ENCODE measurements at places on chromosomes 12 and 14.

DNA sequence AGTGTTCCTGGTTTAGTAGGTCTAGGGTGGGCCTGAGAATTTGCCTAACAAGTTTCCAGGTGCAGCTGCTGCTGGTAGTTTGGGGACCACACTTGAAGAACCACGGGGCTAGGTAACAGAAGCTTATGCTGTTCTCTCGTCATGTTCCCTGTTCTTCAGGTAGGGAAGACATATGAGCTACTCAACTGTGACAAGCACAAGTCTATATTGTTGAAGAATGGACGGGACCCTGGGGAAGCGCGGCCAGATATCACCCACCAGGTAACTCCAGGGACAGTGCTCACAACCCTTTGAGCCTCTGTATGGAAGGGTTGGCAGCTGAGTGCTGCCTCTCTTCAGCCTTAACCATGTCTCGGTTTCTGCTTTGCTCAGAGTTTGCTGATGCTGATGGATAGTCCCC lies 3.5 kb downstream of the EMG1 start:
- DNase-seq, result no peak

DNA sequence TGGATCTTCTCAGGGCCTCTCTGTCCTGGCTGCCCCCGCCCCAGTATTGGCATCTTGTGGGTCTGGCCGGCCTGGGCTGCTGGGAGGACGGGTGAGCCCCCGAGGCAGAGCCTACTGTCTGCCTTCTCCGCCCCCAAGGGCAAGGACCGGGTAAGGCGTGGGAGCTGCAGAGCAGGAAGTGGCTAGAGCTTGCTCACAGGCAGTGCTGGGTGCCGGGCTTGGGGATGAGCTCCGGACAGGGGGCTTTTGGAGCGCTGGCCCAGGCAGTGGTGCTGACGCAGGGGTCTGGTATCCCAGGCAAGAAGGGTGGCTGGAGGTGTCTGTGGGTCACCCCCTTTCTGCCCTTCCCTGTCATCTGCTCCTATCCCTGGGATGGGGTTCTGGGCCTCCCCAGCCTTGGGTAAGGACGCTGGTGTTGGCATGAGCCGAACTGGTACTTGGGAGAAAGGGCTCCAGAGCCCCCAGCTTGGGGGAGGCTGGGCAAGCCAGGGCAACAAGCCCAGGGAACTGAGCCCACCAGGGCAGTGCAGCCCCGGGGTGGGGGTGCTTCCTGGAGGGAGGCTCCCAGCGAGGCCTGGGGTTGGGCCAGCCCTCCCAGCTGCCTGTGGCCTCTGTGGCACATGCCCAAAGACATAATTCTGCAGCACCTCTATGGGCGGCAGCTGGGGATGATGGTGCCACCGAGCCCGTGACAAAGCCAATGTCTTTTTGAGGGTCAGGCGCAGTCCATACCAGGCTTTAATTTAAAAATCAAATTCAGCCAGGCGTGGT lies 126.3 kb downstream of the KIF26A start:
- DNase-seq, result peak; percentile 7

- DNase-seq, result no peak
These were observed 961 bp downstream of the CMAS start for GRCh38 chr12:22046968-22047390.

DNA sequence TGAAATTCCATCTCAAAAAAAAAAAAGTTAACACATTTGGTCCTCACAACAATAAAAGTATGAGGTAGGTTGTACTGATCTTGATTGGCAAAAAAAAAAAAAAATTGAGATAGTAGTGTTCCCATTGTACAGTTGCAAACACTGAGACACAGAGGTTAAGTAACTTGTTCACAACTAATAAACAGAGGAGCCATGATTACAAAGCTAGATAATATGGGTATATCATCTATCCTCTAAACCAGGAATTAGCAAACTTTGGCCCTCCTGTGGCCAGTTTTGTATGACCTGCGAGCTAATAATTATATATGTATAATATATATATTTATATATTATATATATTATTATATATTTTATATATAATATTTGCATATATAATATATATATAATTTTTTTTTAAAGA lies 2.3 kb upstream of the PSME1 start:
- no peak for DNase-seq

- no peak for DNase-seq
These were observed 368.6 kb upstream of the PDE3A start for GRCh38 chr12:19999805-20000138.

- no peak for DNase-seq
These were observed 220.0 kb downstream of the NEDD1 start for GRCh38 chr12:97127061-97127460.

GRCh38 chr12:82069931-82070514 lies 288.2 kb downstream of the CCDC59 start:
- no peak for DNase-seq

DNA sequence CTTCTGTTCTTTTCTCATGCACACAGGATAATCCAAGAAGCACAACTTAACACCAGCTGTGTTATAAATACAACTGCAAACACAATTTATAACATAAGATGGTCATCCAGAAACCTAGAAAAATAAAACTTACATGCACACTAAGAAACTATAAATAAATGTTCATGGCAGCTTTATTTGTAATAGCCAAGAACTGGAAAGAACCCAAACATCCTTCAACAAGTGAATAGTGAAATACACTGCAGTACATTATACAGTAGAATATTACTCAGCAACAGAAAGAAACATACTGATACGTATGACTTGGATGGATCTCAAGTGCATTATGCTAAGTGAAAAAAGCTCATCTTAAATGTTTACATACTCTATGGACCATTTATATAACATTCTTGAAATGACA lies 132.7 kb downstream of the SPTSSA start:
- no peak for DNase-seq

DNA sequence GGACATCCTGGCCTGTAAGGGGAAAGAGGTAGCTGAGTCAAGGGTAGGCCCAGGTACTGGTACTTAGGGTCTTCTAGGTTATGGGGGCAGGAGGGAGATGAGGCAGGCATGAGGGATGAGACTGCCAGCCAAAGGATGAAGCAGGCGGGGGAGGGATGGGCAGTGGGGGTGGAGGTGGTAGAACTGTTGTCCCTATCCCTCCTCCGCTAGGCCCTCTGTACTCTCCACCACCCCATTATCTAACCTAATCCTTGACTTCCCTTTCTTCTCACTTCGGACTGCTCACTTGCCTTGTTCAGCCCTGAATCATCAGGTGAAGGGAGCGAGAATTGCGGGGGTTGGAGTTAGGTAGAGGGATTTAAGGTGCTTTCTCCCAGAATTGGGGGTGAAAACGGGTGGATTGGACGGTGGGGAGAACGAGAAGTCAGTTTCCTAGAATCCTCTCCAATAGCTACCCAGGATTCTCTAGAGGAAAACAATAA lies 562 bp downstream of the PAN2 start:
- DNase-seq, result no peak

GRCh38 chr12:38954238-38954873 lies 49.0 kb upstream of the CPNE8 start:
- DNase-seq, result no peak

- DNase-seq, result no peak
These were observed 155.4 kb upstream of the PLEKHG7 start for GRCh38 chr12:92547420-92547819.

DNA sequence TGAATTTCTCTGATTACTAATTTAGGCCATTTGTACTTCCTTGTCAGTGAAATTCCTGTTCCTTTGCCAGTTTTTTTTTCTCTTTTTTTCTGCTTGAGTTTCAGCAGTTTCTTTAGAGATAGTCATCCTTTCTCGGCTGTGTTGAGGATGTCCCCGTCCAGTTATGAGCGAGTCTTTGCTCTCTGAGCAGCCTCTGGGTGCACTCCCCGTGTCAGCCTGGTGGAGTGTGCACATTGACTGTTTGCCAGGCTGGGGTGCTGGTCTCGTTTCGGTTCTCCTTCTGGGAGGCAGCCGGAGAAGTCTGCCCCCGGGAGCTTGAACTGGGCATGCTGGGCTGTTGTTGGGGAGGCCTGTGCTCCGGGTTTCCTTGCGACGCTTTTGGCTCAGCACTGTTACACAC lies 3.0 kb downstream of the PACS2 start:
- DNase-seq, result no peak

DNA sequence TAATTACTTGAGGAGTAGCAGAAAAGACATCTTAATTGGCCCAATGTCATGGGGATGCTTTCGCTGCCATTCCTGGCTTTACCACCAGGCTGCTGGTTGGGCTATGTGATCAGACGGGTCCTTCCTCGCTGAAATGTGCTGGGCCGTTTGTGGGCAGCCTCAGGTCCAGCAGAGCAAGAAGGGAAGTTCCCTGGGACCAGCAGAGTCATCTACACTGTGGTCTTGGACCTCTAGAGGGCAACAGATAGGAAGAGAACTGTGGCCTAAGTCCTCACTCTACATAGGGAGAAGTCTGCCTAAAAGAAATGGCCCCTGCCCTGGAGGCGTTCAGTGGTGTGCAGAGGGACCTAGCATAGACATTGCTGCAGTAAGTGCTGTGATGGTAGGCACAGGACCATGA lies 10.9 kb downstream of the EVL start:
- DNase-seq, result no peak

GRCh38 chr14:53011053-53011462 lies 60.2 kb upstream of the FERMT2 start:
- peak; percentile 85 for DNase-seq

- DNase-seq, result no peak
These were observed 10.4 kb downstream of the NGB start for GRCh38 chr14:77260631-77261030.

DNA sequence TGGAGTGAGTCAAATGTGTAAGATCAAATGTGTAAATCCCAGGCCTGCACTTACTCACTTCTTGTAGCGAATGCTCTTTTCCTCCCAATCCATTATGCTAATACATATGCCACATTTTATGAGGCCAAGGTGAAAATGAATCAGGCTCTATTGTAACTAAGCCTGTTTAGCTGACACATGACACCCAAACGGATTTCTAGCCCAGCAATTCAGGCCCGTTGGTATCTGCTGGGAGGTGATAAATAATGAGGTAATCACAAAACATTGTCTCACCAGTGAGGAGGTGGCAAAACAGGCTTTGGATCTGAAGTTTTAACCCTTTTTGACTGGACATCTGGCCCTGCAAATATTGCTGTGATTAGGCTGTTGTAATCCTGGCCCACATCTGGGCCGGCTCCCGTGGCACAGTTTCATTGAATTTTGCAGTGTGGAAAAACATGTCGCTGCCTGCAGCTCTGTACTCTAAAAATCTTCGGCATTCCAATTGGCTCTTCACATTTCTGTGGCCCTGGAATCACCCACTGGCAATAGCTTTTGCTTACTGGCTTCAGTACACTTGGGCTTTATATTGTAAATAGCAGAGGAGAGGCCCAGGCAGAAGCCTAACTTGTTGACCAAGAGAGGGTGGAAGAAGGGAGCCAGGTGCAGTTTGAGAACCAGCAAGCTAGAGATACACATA lies 106.1 kb downstream of the PAX9 start:
- DNase-seq, result no peak

GRCh38 chr12:75564398-75564797 lies 53.0 kb upstream of the KRR1 start:
- no peak for DNase-seq

- DNase-seq, result no peak
These were observed 46.2 kb upstream of the OR4E1 start for GRCh38 chr14:21719841-21720240.

DNA sequence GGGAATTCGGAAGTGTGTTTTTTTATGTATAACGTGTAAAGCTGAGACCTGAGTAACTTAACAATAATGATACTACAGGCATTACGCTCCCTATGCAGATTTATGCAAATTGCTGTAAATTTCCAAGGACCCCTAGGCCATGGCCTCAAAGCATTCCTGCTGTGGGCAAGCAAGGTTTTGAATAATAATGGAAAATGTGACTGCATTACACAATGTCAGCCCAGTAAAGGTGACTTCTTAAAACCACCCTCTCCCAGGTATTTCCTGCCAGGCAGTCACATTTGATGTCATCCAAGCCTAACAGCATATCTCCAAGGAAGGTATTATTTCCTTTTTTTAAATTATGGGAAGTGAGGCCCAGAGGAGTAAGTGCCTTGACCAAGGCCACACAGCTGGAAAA lies 621.0 kb downstream of the BCL11B start:
- DNase-seq, result no peak

GRCh38 chr12:31488737-31489338 lies 102.1 kb downstream of the DENND5B start:
- no peak for DNase-seq

DNA sequence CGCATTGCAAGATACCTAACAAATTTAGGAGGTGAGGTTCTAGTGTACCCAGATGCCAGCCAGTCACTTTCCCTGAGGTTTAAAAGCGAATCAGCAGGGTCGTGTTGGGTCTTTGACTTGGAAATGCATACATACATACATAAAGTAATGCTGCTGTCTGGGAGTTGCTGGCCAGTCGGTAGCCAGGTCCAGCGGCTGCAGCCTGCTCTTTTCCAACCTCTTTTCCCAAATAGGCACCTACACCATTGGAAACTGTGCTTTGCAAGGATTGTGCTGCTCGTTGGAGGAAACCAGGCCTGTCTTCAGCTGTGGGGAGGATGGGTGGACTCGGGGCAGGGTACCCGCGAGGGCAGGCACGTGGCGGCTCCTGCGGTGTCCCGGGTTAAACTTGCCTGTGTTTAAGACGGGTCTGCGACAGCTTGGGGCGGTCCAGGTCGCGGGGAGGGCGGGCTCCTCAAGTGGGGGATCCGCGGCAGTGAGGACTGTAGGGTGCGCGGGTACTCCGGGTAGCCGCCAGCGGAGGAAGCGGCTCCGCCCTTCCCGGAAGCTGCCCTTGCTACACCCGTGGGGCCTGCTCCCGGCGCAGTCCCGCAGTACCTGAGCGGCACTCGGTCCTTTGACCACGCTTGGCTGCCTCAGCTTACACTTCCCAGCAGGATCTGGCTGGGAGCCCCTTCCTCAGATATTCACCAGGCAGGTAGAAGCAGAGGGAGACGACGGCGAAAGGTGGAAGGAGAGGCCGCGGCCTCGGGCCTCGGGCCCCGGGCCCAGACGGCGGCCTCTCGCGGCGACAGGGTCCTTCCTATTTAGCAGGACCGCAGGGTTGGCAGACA lies 2.7 kb downstream of the TTC6 start:
- no peak for DNase-seq

GRCh38 chr14:54177019-54177418 lies 219.8 kb upstream of the CDKN3 start:
- DNase-seq, result no peak

GRCh38 chr12:107326237-107326636 lies 232.9 kb upstream of the CRY1 start:
- no peak for DNase-seq
